ENCODE measurements at places on chromosomes 7 and 10.

- no peak for DNase-seq
Measured at GRCh38 chr7:67018940-67019339, 22.3 kb downstream of the TYW1 start.

DNA sequence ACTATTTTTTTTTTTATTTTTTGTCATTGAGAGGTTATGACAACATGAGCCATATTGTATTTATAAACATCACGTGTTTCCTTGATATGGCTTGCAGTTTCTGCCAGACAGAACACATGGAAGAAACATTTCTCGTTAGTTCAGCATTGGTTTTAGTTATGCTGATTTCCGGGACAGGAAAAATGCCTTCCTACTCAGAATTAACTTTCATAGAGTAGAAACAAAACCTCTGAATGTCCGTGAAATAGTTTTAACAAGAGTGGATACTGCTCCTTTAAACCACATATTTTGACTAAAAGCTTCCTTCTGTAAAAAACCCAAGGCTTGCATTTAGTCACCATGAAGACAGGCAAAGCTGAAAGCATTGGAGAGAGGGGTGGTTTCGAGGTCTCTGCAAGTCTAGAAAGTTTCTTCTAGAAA is 240.4 kb downstream of the KIAA1217 start:
- DNase-seq, result no peak

DNA sequence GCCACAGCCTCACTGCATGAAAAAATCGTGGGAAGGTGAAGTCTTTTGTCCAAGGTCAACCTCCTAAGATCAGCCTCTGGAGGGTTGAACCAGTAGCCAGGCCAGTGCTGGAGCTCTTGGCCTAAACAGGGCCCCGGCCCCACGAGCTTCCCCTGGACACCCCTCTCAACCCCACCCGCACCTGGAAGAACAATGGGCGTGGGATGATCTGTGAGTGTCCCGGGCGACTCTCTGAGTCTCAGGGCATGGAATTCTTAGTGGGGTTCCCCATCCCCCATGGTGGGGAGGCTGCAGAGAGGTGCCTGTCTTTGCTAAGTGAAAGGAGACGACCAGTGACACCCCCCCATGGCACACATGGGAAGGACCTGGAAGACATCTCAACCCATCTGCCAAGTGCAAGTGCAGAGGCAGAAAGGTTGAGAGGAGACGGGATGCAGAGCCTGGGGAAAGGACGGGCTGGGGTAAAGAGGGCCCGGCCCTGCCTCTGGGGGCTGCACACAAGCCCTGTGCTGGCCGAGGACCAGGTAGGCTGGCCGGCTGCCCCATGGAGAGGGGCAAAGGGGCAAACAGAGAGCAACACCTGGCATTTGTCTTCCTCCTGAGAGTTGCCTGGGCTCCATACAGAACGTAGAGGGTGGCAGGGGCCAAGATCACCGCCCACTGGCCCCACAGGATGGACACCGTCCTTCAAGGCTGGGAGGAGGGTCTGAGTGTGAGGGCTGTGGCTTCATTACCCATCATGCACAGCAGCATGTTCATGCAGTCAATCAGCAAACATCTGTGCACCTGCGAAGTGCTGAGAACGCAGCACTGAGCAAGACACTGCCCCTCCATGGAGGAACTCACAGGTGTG is 163.0 kb upstream of the PPP2R2D start:
- no peak for DNase-seq

- no peak for DNase-seq
Measured at GRCh38 chr10:28317760-28318159, 14.9 kb upstream of the MPP7 start.

GRCh38 chr7:30162622-30163124 is 27.9 kb downstream of the MTURN start:
- DNase-seq, result peak; percentile 92

DNA sequence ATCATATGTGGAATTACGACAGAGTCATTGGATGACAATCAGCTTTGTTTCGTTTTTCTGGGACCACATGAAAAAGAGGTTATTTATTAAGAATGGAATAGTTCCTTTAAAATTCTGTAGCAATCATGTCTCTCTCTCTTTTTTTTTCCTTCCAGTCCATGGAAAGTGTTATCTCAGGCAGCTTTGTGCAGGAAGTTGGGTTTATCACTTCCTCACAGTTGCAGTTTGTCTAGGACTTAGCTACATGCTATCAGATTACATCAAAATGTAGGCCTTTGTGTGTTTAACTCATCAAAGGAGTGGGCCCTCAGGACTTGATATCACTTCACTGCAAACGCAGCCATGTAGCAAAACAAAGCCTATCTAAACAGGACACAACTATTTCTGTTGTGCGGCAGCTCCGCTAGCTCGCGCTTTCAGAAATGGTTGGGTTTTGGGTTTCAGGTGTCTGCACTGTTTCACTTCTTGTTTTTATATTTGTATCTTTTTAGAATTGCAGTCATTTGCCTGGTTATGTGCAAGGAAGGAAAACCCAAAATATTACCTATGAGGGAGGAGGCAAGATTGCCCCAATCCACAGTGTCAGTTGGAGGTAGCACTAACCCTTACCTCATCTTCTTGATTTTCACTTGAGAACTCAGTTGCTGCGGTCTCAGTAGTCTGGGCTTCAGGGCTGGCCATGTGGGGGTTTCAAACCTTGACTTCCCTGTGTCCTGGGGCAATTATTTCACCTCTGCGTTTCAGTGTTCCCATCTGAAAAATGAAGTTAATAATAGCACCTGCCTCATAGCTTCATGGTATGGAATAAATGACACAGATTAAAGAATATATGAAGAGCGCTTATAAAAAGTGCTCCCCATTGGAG is 66.7 kb downstream of the HHEX start:
- DNase-seq, result no peak

DNA sequence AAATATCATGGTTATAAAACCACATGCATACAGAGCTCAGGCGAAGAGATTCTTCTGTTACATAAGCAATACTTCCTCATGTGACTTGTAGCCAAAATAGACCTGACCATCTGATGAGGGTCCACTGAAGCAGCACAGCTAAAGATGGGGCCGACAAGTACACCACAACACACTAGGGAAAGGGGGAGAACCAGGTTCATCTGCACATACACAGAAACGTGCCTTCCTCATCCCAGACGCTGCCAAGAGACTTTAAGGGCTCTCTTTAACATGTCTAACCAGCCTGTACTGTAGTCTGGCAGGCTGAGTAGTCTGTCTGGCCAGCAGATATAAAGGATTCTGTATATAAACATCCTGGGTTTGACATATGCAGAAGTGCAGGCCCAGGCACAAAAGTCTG is 30.3 kb downstream of the ERCC6 start:
- no peak for DNase-seq

GRCh38 chr7:43516581-43517342 is 66.1 kb upstream of the STK17A start:
- DNase-seq, result no peak

DNA sequence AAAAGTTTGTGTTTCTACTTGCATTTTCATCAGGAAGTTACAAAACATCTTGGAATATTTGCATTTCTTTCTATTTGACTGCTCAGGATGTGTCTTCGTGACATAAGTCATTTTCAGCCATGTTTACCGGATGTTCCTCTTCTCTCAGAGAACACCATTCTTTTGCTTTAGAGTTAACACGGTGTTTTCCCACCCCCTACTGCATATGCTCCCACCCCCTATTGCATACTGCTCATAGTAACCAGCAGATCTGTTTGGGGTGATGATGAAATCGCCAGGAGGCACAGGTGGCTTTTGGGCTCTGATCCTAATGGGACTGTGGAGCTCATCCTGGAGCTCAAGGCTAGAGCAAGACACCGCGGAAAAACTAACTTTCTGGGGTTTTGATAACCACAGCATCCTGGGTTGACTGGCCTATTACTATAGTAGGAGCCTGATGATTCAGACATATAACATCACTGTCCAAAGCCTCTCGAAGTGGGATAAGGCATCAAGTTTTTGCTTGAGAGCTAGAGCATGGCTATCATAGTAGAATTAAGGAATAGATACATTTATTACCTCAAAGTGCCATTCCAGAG is 65.1 kb upstream of the BET1 start:
- no peak for DNase-seq

DNA sequence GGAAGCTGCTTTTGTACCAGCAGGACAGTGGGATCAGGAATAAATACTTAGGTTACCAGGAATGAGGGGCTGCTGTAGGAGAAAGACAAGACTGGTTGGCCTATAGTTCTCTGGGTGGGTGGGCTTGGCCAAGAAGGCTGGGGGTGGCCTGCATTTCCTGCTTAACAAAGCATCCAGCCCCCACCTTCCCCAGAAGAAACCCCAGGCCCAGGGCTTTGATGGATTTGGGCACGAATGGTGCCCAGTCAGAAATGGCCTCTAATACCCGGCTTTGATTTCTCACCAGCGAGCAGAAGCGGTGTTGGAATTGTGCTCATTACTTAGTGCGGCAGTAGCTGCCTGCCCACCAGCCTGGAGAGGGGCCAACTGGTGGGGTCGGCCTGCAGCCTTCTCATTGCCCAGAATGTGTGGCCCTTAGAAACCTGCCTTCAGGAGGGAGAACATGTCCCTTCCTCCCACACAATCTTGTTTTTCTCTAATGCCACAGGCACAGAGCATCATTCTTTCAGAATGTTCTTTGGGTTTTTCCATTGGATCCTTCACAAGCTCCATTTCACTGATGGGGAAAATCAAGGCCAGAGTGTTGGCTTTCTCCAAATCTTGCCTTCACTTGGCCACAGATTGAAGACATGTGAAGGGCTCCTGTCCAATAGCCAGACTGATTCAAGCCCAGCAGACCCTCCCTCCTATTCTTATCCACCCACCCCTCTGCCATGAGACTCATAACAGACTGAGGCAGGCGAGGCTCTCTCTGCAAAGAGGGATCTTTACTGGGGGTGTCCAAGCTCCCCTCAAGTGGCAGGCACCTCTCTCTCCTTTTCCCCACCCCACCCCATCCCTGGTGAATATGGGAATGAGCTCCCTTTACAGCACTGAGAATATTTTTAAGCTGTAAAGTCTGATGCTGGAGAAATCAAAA is 2.5 kb downstream of the UNC5B start:
- DNase-seq, result no peak

- peak; percentile 87 for DNase-seq
Measured at GRCh38 chr7:128409596-128410450, at the start of gene IMPDH1. Gene IMPDH1, minus strand, starts transcription at chr7:128409982. Its CDS starts 81 bp downstream, at chr7:128409901.
